CD4-positive, alpha-beta T cell treated with Interleukin-2 at 100 ng/mL for 4 hours (primary cell): ENCODE measurements at places on chromosomes 16 and 17.
A peak's percentile ranks its signal among the peaks of the same experiment; 100 is the strongest.

DNA sequence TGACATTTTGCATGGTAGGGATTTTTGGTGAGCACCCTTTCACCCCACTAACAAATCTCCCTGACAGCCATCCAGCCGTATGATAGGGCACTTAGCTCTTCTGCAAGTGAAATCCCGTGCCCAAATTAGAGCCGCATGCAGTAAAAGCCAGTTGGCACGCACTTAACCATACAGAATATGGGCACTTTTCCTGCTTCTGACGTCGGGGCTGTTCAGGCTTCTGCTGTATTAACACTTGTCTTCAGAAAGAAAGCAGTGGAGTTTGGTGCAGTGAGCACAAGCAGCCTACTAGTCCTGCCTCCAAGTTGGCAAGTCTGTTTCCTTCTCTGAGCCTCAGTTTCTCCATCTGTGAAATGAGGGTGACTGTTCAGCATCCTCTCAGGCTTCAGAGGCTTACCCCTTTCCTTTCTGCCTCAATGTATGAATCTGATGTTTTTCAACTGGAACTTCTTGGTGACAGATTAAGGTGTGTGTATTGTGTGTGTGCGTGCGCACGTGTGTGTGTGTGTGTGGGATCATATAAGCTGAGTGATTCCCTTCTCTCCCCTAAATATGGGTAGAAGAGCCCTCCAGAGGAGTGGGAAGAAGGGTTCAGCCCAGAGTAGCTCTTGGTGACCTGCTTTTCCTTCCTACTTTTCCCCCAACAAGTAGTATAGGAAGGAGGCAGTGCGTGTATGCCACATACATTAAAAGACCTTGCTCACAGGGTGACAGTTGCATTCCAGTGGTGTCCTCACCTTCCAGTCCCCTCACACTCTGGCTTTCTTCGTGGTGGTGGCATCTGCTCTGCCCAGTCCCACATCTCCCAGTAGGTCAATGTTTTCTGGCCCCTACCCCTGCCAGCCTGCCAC is 19.0 kb downstream of the IGF2BP1 start:
- no peak for DNase-seq

DNA sequence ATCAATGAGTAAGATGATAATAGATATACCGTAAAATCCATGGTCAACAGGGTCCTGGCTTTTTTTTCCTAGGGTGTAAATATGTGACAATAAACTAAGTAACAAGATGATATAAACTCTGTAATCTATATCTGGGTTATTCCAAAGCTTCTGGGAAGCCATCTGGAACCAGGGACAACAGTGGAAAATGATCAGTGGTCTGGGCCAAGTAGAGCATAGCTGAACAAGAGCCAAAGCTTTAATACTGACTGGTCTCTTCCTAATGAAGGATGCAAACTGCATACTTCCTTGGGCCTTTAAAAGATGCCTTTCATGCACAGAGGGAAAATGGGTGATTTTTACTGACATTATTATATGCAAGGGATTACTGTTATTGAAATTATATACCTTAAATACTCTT is 8.9 kb downstream of the CA10 start:
- DNase-seq: no peak

DNA sequence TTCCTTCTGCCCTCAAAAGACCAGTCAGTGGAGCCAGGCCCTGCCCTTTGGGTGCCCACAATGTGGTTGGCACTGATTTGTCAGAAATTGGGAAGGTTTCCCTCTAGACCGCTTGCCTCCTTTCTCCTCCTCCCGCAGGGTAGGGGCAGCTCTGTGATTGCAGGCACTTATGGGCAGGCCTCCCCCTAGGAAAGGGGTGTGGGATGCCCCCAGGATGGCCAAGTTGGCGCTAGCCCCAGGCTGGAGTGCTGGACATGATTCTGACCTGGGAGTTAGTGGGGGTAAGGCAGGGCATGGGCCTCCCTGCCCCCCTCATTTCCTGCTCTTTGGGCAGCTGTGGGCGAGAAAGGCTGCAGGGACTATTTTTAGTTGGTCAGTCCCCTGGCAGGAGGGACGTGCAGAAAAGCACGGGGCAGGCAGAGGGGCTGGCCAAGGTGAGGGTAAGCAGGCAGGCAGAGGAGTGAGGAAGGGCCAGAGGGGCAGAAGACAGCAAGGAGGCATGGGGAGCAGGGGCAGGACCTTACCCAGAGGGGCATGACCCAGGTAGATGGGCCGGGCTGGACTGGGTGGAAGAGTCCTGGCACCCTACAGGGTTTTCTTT is 3.3 kb downstream of the RARA start:
- DNase-seq: no peak

GRCh38 chr17:10019941-10020451 is 114.9 kb upstream of the RCVRN start:
- no peak for DNase-seq

GRCh38 chr16:48386559-48387312 is 1.5 kb upstream of the SIAH1 start:
- no peak for DNase-seq

- DNase-seq: no peak
These were observed 116.1 kb downstream of the C16orf95 start for GRCh38 chr16:87201052-87201451.

- no peak for DNase-seq
These were observed 4.1 kb upstream of the WDR24 start for GRCh38 chr16:694187-694862.

GRCh38 chr16:2233872-2234812 is 2.1 kb upstream of the DNASE1L2 start:
- DNase-seq: no peak

- DNase-seq: peak; percentile 56
These were observed 12.5 kb downstream of the SAMD14 start for GRCh38 chr17:50117202-50118051.

GRCh38 chr16:86969716-86970115 is 347.5 kb downstream of the C16orf95 start:
- no peak for DNase-seq

- peak; percentile 55 for DNase-seq
These were observed 636 bp upstream of the ERN1 start for GRCh38 chr17:64130559-64131001.

DNA sequence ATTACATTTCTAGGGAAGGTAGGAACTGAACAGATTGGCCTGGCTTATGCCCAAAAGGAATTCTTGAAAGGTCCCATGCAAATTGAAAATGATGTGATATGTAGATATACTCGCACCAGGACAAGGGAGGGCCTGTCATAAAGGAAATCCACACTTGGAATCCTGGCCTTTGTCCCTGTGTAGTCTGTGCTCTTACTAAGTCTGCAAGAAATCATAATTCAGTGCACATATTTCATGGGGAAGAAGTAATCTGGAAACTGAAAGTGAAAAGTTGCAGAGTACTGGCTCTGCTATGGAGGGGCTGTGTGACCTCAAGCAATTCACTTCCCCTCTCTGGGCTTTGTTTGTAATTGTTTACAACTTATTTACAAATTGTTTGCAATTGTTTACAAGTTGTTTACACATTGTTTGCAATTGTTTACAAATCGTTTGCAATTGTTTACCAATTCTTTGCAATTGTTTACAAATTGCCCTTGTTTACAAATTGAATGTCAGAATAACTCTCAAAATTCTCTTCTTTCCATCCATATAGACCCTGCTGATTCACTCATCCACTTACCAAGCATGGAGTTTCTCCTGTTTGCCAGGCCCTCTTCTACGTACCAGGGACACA is 12.9 kb downstream of the SCNN1G start:
- no peak for DNase-seq

DNA sequence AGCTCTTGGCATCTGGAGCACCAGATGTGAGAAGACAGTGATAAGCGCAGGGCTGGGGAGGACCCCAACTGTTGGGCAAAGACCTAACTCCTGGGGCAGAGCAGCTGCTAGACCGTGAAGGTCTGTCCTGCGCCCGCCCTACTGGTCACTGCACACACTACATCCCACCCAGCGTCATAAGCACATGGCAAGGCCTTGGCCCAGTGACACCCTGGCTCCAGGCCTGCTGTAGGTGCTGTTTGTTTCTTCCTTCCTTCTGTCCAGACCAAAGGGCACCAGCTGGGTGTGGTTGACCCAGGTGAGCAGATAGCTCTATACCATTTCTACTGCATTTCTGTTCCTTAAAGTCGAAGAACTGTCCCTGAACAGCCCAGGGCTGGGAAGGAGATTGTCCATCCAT is 6.4 kb downstream of the TRPV3 start:
- DNase-seq: no peak

GRCh38 chr17:43309505-43310332 is 75.9 kb upstream of the RNU2-1 start:
- no peak for DNase-seq

- no peak for DNase-seq
These were observed 89.8 kb upstream of the CES5A start for GRCh38 chr16:55964923-55965475.

GRCh38 chr16:77276661-77277060 is 77.5 kb downstream of the SYCE1L start:
- no peak for DNase-seq

GRCh38 chr17:40582328-40582901 is 17.1 kb upstream of the CCR7 start:
- DNase-seq: peak; percentile 67

DNA sequence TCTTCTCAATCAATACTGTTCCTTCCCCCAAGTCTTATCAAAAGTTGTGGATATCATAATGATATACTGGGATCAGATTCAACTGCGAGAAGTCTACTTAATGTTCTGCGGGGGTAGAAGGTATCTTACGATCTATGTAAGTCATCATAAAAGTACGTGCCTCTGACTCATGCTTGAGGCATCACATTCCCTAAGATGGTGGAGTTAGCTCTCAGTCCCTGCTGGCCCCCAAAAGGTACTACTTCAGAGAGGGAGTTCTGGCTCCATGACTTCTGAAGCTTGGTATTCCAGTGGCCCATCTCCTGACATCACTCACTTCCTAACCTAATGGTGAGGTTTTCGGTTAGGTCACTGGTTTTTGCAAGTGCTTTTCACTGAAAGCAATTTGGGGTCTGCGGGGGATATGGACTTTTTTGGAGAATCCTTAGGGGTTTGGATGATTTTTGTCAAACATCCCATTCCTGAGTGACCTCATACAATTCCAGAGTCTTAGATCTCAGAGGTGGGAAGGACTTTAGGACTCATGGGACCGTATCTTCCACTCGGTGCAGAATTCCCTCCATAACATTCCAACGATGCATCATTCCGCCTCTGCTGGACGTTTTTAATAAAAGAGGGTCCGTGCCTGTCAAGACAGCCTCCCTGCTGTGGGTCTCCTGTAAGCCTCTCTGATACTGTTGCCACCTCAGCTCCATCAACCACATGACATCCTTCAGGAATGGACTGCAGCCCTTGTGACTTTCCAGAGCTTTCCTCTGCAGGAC is 74.3 kb downstream of the DYNLRB2 start:
- no peak for DNase-seq

DNA sequence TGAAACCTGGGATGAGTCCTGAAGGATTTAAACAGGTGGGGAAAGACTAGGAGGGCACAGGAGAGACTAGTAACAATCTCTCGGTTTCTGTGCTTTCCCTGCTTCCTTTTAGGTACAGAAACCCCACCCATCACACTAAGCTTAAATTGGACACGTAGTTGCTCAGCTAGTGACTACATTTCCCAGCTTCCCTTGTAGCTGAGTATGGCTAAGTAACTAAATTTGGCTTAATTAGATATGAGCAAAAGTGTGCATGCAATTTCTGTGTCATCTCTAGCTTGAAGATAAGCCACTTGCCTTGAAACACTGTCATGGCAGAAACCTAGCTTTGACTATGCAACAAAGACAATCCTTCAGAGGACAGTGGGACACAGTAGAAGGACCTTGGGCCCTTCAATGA is 36.5 kb downstream of the CACNG1 start:
- no peak for DNase-seq

GRCh38 chr16:1794221-1794871 is 841 bp upstream of the IGFALS start:
- no peak for DNase-seq

GRCh38 chr17:6669479-6670212 is 18.1 kb downstream of the C17orf100 start:
- no peak for DNase-seq

- no peak for DNase-seq
These were observed 76.5 kb downstream of the GPRC5B start for GRCh38 chr16:19808061-19808641.

- DNase-seq: peak; percentile 69
These were observed 33.3 kb downstream of the PLCD3 start for GRCh38 chr17:45098869-45099616.

DNA sequence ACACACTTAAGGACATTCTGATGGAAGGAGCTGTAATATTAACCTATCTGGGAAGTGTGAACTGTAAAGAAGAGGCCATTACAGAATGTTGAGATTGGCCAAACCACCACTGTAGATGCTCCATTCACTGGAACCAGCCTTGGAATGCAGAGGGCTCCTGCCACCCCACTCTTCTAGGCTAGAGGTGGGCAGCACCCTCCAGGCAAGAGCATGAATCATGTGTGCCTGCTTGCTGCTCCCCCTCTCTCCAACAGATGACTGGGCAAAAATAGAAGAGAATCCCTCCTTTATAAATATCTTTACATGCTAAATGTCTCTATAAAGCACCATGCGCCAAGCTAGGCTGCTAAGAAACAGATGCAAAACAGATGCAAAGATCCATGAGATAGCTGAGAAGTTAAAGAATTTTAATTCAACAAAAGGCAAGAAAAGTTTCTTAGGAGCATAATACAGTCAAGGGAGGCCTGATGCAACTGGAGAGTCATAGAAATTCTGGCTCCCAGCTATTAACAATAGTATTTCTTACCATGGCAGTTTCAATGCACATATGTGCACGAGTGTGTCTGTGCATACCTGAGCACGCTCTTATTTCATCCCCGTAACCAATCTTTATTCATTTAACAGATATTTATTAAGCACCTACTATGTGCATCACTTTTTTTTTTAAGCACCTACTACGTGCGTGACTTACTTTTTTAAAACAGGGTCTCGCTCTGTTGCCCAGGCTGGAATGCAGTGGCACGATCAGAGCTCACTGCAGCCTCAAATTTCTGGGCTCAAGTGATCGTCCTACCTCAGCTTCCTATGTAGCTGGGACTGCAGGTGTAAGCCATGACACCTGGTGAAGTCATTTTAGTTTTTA is 53.6 kb downstream of the GRIN2A start:
- no peak for DNase-seq

GRCh38 chr17:80951121-80952090 is 40.2 kb upstream of the CHMP6 start:
- no peak for DNase-seq
